ENCODE measurements at places on chromosomes 3 and 15.

- DNase-seq = peak; percentile 62
Observed at GRCh38 chr3:148861277-148861869, 3.7 kb upstream of the CPA3 start.

GRCh38 chr3:50241713-50242380, 5.8 kb downstream of the GNAI2 start:
- no peak for DNase-seq

- DNase-seq = no peak
Observed at GRCh38 chr15:36406366-36406765, 173.1 kb upstream of the CDIN1 start.

GRCh38 chr15:64681424-64682024, 93.9 kb downstream of the RBPMS2 start:
- peak; percentile 2 for DNase-seq

DNA sequence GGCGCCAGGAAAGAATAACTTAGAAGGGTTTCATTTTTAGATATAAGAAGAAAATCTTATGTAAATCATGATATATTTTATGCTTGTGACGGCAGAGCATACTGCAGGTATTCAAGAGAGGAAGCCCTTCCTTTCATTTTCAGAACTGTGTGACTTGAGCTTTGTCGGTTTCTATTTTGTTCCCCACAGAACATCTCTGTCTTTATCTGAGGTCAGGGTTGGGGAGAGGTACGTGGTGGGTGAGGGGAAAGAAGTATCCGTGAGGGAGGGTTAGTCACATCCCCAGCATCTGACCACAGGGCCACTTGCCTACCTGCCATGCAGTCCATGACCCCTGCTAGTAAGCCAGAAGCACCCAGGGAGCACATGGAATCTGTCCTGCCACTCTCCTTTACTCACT, 126.5 kb downstream of the DGKG start:
- no peak for DNase-seq
